Occipital lobe (tissue), 3 donors: ENCODE measurements at places on chromosomes 2 and 18. TPM values are rescaled to one million over a fixed set of nuclear protein-coding genes. Genes with fewer than 3 reads are reported as not detected.

GRCh38 chr2:237876951-237877491 is 17.6 kb downstream of the RAMP1 start:
- no peak for DNase-seq

DUSP2 gene
- 7.3 TPM for total RNA-seq

VIL1 gene
- total RNA-seq, result not detected

DNA sequence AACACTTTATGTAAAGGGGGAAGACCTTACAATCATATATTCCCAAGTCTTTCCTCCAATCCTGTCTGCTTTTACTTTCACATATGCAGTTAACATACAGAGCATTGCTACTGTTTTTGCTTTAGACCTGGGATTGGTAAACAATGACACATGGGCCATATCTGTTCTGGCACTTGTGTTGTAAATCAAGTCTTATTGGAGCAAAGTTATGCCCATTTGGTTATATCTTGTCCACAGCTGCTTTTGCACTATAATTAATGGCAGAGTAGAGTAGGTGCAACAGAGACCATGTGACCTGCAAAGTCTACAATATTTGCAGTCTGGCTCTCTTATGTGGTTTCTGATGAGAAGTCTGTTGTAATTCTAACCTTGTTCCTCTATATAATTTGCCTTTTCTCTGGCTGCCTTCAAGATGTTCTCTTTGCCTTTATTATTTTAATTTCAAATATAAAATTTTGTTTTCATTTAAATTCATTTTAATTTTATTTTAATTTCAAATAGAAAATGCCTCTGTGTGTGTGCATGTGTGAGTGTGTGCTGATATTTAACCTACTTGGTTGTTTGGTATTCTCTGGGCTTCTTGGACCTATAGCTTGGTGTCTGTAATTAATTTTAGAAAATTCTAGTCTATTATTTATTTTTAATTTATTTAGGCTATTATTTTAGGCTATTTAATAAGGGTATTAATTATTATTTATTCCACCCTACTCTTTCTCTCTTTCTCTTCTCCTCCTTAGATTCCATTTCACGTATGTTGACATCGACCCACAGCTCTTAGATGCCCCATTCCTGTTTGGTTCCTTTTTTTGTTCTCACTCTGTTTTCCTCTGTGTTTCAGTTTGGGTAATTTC is 16.8 kb upstream of the LPIN1 start:
- no peak for DNase-seq

GRCh38 chr2:154455166-154455565 is 243.3 kb upstream of the KCNJ3 start:
- DNase-seq, result no peak

DNA sequence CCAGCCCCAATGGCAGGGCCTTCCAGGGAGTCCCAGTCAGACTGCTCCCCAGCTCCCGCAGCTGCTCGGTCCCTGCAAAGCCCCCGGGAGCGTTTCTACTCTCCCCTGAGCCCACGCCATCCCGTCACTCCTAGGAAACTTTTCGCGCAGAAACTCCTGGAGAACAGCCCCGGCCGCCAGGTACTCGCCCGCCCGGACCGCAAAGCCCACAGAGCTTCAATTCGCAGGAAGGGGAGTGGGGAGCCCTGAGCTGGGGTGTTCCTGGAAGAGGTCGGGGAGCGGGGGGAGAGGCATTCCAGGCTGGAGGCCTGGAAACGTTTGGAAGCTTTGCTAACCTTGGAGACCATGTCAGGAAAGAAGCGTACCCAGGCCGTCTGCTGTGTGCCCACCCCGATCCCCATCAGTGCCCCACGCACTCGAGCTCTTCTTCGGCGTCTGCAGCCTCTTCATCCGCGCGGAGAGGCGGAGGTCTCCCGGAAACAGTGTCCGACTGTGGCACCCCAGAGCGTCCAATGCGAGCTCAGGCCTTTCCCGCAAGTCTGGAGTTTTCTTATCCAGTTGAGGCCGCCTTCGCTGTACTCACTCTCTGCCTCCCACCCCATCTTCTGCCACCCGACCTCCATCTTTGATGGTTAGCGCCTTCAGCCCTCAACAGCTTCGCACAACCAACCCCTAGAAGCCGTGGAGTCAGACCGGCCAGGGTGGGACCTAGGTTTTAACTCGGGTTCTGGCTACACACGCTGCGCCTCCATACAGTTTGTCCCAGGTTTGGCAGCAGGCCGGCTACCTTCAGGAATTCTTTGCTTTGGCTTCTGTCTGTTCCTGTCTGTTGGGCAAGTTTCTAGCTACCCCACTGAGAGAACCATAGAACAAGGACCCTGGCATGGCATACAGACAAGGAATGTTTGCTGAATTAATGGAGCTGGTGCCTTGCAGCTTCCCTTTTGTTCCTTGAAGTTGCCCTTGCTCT is 3.7 kb downstream of the PCGF1 start:
- no peak for DNase-seq

- DNase-seq, result no peak
Observed at GRCh38 chr2:169050476-169051240, 18.7 kb upstream of the DHRS9 start.

DNA sequence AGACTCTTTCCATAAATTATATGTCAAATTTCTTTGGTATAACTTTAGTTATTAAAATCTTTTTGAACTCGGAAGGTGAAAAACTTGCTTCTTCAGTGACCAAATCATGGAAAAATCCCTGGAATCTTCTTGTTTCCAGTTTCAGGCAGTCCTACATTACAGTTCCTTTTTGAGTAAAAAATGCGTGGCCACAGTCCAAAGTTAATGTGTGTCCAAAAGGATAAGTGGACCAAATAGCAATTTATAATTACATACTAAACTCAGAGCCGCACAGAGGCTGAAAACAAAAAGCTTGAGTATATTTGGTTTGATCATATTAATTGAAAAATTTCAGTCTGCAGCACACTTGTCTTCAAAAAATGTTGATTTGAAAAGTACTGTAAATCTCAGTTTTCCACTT is 28.4 kb upstream of the DYNC2LI1 start:
- DNase-seq, result no peak

DNA sequence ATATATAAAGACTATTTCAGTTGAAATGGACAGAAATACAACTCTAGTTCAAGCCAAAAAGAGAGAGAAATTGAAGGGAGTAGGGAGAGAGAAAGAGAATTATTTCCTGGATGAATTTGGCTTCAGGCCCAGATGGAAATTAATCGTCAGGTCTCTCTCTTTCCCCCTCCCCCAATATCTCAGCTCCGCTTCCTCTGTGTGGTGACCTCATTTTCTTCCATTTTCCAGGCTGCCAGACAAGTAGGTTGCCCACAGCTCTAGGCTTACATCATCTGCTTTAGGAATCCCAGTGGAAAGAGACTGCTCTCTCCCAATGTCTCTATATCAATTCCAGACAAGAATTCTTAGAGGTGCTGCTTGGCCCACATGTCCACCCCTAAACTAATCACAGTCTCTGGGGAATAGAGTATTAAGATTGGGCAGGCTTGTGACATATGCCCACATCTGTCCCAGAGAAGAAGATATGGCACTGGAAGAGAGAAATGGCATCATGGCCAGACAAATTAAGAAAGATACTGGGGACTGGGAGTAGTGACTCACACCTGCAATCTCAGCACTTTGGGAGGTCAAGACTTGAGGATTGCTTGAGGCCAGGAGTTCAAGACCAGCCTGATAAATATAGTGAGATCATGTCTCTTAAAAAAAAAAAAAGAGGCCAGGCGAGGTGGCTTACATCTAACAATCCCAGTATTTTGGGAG is 37.2 kb upstream of the CFAP36 start:
- DNase-seq, result no peak

DNA sequence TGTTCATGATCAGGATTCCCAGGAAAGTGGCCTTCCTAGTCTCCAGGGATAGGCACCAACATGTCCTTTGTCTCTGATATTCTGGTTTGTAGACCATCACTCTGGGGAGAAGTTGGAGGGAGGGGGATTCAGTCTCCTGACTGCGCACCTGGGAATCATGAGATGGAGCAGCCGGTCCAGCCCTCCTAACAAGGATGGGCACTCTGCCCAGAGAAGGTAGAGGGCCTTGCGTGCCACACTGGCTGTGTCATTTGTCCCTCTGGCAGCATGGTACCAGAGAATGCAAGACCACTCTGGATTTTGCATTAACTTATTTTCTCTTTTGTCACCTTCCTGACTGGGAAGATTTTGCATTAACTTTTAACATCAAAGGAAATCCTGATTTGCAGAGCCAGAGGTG is 75.2 kb upstream of the EML6 start:
- no peak for DNase-seq

DNA sequence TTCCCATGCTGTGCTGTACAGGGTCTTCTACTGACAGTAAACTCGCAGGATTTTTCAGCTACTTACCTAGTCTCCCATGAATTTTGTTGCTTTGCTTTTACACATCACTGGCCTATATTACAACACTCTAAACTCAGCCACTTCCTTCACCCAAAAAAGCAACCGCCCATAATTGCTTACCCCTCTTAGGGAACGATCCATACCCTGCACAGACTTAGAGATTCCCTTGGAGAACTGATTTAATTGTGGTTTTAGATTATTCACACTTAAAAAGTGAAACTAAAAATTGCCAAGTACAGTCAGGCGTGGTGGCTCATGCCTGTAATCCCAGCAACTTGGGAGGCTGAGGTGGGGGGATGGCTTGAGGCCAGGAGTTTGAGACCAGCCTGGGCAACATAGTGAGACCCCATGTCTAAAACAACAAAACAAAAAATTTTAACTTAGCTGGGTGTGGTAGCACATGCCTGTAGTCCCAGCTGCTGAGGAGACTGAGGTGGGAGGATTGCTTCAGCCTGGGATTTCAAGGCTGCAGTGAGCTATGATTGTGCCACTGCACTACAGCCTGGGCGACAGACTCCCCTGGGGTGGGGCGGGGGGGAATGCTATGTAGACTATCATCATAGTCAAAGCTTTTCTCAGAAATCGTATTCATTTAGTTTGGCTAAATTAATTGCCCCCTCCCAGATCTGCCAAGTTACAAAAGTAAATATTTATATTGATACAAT is 19.3 kb downstream of the MRPL30 start:
- DNase-seq, result no peak

KCMF1 gene
- 48.8 TPM for total RNA-seq

ASPRV1 gene
- 2.8 TPM for total RNA-seq

- no peak for DNase-seq
Observed at GRCh38 chr2:42436370-42436769, 57.4 kb downstream of the KCNG3 start.

- no peak for DNase-seq
Observed at GRCh38 chr18:27860011-27860410, 316.9 kb downstream of the CDH2 start.

GRCh38 chr2:216350214-216350791 is 22.0 kb downstream of the MARCHF4 start:
- DNase-seq, result no peak

SFTPB gene
- total RNA-seq, result 0.16 TPM

- DNase-seq, result no peak
Observed at GRCh38 chr2:240310645-240311044, 124.8 kb upstream of the GPC1 start.

GRCh38 chr2:30108192-30108591 is 38.6 kb upstream of the YPEL5 start:
- no peak for DNase-seq
